ENCODE measurements at places on chromosomes 16 and 17.
A peak's percentile ranks its signal among the peaks of the same experiment; 100 is the strongest.

DNA sequence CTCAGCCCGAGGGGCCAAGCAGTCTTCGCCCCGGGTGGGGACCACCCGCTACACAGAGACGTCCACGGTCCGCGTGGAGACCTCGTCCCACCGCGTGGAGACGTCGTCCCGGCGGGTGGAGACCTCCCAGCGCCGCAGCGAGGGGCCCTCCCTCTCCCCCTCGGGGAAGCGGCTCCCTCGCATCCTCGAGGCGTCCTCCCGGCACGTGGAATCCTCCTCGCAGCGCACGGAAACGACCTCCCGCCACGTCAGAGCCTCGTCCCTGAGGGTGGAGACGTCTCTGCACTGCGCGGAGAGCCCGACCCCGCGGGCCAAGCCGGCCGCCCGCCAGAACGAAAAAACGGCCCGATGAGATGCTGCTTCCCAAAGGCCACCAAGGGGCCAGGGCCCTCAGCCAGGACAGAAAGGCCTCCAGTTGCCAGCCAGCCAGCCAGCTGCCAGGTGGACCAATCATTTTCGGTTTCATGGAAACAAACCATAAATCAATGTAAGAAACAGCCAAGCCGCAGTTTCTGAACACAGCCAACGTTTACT is 424 bp downstream of the C17orf100 start:
- DNase-seq = no peak

DNA sequence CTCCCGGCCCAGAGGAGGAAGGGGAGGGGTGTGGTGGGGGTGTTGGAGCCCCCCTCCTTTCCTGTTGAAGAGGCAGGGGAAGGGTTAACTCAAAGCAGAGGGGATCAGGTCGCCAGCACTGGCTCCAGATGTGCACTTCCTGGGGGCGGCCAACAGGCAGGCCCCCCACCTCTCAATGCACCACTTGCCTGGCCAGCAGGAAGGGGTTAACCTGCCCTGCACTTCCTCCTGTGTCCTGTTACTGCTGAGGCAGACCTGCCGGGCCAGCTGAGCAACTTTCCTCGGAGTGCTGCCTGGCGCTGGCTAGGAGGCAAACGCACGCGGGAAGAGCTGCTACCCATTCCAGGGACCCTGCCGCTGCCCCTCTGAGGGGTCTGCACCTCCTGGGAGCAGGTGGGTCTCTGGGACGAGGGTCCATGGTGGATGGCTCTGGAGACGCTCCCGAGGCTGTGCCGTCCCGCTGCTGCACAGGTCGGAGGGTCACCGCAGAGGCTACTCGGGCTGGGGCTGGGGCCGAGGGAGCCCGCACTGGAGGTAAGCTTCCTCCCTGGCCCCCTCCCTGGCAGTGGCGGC is at the start of gene EPN3:
EPN3 (plus strand) TSS at position 284 of the 573 bp plus-strand sequence. CDS start 3,822 bp downstream, outside the sequence.
- DNase-seq = peak; percentile 57

GRCh38 chr17:72034000-72034399 is 86.8 kb upstream of the SOX9 start:
- DNase-seq = no peak

- DNase-seq = peak; percentile 80
Observed at GRCh38 chr16:66604376-66605176, at the start of gene CMTM3. Gene CMTM3 (plus strand): TSS chr16:66604704. CDS start chr16:66604806, 102 bp downstream.

DNA sequence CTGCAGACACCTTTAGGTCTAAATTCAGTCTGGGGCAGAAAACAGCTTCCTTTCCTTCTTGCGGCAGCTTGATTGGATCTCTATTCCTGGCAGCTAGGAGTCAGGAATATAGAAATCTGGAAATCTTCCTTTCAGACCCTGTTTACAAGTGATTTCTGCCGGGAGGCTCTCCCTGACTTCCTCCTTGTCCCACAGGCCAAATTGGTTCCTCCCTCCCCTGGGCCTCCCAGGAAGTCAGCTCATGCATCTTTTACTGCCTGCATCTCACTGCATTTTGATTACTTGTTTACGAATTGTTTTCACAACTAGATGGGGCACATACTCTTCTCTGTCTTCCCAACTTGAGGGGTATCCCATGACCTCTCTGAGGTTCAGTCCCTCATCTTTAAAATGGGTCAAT is 206.3 kb downstream of the MAF start:
- no peak for DNase-seq

DNA sequence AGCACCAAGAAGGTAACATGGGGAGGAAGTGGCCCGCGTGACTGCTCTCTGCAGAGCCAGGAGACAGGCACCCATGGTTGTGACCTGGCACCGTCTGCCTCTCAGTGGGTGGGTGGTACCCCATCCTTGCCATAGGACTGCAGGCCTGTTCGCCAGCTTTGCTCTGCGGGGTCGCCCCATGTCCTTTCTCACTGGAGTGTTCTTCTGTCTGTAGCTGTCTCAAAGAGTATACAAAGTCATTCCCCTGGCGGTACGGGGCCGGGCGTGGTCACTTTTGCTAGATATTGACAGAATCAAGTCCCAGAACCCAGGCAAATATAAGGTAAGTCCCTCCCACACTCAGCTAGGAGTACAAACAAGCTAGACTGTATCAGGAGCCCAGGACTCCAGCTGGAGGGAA is 6.0 kb downstream of the TBC1D26 start:
- no peak for DNase-seq
